Fibroblast of lung (primary cell): ENCODE measurements at places on chromosomes 11 and 22. TPM values are rescaled to one million over a fixed set of nuclear protein-coding genes. Genes with fewer than 3 reads are reported as not detected.

The SUSD2 gene
- total RNA-seq, result 0.77 and 10.6 TPM in 2 replicates

The OR8G1 gene
- not detected in 2 replicates for total RNA-seq

The OR2D2 gene
- 0.26 and 0.33 TPM in 2 replicates for total RNA-seq

The LBHD1 gene
- total RNA-seq, result 3.6 and 4.5 TPM in 2 replicates

The PKDREJ gene
- under 0.01 TPM in 2 replicates for total RNA-seq

The C1QTNF5 gene
- 32.0 and 34.4 TPM in 2 replicates for total RNA-seq

DNA sequence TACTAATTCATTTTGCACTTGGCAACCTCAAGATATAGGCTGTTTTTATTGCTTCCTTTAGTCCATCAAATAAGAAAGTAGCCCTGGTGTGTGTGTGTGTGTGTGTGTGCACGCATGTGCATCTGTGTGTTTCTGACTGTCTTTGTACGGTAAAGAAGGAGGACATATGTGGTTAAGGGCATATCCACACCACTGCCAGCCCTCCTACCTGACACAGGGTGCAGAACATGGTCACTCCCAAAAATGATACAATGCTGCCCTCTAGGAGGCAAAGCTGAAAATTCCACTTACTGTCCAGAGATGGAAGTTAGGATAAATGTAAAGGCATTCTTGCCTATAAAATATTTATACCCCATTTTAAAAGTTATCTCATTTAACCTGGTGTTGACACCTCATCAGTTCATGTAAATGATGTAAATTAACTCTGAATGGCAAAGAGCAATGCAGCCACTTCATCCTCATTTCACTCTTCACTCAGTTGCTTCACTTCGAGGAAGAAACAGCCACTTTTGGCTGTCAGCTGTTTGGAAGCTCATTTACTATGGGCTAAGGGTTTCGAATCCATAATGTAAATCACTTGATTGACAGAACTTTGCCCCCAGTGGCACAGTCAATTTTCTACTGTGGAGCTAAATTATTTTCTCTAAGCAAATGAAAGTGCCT lies 83.1 kb upstream of the MTNR1B start:
- H3K27me3 ChIP-seq, result no peaks in the 10 kb centered on the region
- DNase-seq, result peak; percentile 75
- H3K36me3 ChIP-seq, result no peaks in the 10 kb centered on the region
- no peak overlapping the region for H3K4me3 ChIP-seq
- no peak overlapping the region for H3K27ac ChIP-seq

DNA sequence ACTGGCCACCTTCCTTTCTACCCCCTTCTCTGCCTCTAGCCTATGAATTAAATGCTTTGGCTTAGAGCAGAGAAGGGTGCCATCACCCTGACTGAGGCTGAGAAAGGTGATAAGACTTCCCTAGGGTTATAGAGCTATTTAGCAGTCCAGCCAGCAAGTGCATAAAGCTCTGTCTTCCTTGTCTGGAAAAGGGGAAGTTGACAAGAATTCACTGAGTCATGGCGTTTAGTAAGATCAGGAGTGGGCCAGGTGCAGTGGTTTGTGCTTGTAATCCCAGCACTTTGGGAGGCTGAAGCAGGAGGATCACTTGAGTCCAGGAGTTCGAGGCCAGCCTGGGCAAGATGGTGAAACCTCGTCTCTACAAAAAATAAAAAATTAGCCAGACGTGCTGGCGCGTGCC lies 63.1 kb downstream of the LHFPL7 start:
- no peaks in the 10 kb centered on the region for H3K27me3 ChIP-seq
- H3K36me3 ChIP-seq, result no peaks in the 10 kb centered on the region
- H3K27ac ChIP-seq, result no peak overlapping the region
- H3K4me3 ChIP-seq, result no peak overlapping the region
- H3K4me1 ChIP-seq, result no peaks in the 10 kb centered on the region

DNA sequence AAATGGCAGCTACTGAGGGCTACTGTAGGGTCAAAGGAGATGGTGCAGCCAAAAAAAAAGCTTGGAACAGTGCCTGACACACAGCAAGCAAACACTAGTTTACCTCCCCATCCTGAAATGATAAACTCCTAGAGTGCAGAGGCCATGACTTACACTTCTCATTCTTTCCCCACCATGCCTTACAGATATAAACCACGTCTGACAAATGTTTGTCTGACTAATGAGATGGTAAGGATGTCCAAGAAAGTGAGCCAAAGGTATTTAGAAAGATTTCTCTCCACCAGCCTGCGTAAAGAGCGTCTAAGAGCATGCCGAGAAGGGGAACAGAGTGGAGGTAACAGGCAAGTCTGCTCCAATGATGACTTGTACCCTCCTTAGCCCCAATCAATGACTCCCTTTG lies 99.0 kb downstream of the LARGE1 start:
- no peak overlapping the region for H3K4me3 ChIP-seq
- DNase-seq, result peak; percentile 24
- H3K27me3 ChIP-seq, result no peaks in the 10 kb centered on the region
- H3K4me1 ChIP-seq, result peaks cover 4% of the 10 kb centered on the region

DNA sequence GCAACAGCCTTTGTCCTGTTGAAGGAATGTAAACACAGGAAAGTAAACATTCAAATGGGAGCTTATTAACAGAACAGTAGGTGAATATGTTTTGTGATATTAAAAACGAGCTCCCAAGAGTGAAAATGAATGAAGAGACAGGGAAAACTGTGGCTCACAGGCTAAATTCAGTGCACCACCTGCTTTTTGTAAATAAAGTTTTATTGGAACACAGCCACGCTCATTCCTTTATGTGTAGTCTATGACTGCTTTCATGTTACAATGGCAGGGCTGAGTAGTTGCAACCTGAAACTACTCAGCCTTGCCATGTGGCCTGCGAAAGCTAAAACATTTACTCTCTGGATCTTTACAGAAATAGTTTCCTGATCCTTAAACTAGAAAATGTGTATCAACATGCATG lies 136.9 kb downstream of the MYO18B start:
- no peaks in the 10 kb centered on the region for H3K36me3 ChIP-seq
- no peaks in the 10 kb centered on the region for H3K4me1 ChIP-seq
- no peak for DNase-seq
- H3K4me3 ChIP-seq, result no peak overlapping the region
- no peak overlapping the region for H3K27ac ChIP-seq

DNA sequence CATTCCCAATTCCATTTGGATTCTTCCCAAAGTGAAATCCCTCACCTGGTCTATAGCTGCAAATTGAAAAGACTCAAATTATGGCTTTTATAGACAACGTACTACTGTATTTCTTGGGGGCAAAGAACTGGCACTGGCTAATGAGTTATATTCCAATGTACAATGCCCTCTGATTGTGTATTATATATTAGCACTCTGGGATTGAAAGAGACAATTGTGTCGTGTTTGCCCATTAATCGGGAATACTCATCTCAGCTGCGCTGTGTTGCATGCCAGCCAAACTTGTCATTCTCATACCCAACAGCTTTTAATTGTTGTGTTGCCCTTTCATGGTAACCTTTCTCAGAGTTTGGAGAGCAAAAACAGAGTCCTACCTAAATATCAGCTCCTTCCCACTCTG lies 55.0 kb upstream of the ZBTB44 start:
- no peaks in the 10 kb centered on the region for H3K36me3 ChIP-seq
- no peak overlapping the region for H3K27ac ChIP-seq
- DNase-seq, result no peak
- no peak overlapping the region for H3K4me3 ChIP-seq

DNA sequence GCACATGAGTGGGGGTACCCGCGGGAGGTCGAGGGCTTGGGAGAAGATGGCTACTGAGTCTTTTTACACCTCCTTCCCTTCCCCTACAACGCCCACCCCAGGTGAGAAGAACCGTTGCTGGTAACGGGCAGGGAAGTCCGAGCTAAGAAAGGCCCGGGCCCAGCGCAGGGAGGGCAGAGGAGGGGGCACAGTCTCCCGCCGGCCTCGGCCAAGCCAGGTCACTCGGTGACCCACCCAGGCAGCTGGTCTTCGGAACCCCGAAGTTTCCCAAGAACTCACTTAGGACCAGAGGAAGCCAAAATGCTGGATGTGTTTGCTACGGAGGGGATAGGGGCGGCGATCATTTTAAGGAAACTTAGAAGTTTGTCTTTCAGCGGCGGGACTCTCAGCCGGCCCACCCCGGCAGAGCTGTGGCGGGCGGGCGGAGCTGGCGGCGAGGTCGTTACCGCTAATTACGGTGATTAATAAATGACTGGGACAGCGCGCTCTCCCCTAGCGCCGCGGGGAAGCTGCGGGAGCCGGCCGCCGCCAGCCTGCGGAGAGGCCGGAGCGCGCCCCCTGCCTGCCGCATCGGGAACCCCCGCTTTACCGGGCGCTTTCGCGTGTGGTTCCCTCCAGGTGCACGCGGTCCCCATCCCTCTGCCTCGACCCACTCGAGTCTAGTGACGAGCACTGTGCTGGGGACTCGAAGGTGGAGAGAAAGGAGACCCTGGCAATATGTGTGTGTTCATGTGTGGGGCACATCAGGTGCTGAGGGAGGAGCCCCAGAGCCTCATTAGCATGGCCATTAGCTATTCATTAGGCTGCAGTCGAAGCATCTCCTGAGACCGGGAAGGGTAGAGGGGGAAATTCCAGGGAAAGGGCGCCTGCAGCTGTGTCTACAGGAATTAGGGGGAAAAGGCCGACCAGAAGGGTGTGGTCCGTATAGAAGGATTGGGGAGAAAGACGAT lies 945 bp downstream of the ROBO3 start:
- DNase-seq, result peak; percentile 22
- peaks cover 82% of the 10 kb centered on the region for H3K27me3 ChIP-seq
- H3K4me3 ChIP-seq, result peak overlapping the region; percentile 11
- H3K4me1 ChIP-seq, result peaks cover 2% of the 10 kb centered on the region
- no peaks in the 10 kb centered on the region for H3K36me3 ChIP-seq

DNA sequence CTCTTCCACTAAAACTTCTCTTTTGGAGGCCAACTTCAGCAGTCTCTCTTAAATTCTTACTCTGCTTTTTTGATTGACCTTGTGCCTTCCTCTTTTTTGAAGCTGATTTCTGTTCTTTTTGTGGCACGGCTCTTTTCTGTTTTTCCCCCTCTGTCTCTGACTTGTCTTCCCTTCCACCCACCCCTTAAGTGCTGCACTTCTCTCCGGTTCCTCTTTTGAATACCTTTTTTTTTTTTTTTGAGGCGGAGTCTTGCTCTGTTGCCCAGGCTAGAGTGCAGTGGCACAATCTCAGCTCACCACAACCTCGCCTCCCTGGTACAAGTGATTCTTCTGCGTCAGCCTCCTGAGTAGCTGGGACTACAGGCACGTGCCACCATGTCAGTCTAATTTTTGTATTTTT lies 211.9 kb downstream of the BLID start:
- H3K27ac ChIP-seq, result no peak overlapping the region
- no peaks in the 10 kb centered on the region for H3K4me1 ChIP-seq
- no peaks in the 10 kb centered on the region for H3K36me3 ChIP-seq

DNA sequence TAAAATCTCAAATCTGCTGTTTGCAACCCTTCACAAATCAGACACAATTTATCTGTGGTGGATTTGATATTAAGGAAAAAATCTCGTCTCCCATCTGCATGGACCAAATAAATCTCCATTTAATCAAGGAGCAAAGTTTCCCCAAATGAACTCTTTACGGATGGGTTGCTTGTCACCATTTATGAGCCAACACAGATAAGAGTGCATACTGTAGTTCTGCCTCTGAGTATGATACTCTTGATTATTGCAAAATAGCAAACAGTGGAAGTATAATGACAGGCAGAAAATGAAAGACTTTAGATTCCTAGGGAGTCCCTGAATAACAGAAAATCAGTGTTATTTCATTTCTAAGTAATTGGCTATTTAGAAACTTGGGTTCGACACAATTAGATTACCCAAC lies 1395.9 kb downstream of the FAM181B start:
- no peak overlapping the region for H3K27ac ChIP-seq
- H3K27me3 ChIP-seq, result no peaks in the 10 kb centered on the region
- no peaks in the 10 kb centered on the region for H3K4me1 ChIP-seq
- H3K36me3 ChIP-seq, result no peaks in the 10 kb centered on the region
- no peak overlapping the region for H3K4me3 ChIP-seq

GRCh38 chr22:39246217-39246616 lies 1.4 kb upstream of the PDGFB start:
- DNase-seq, result no peak
- H3K4me3 ChIP-seq, result no peak overlapping the region
- peaks cover 3% of the 10 kb centered on the region for H3K4me1 ChIP-seq
